ENCODE measurements at places on chromosomes 16 and 17. TPM values are rescaled to one million over a fixed set of nuclear protein-coding genes. Genes with fewer than 3 reads are reported as not detected.

Gene TAX1BP3
- total RNA-seq = 194 TPM

GRCh38 chr17:48930435-48930873 is 14.2 kb downstream of the SNF8 start:
- no peak for DNase-seq

- DNase-seq = no peak
Observed at GRCh38 chr16:89297910-89298545, 80.5 kb downstream of the ZNF778 start.

Gene SDK2
- 11.2 TPM for total RNA-seq

GRCh38 chr17:76531486-76532038 is 5.9 kb downstream of the CYGB start:
- no peak for DNase-seq

DNA sequence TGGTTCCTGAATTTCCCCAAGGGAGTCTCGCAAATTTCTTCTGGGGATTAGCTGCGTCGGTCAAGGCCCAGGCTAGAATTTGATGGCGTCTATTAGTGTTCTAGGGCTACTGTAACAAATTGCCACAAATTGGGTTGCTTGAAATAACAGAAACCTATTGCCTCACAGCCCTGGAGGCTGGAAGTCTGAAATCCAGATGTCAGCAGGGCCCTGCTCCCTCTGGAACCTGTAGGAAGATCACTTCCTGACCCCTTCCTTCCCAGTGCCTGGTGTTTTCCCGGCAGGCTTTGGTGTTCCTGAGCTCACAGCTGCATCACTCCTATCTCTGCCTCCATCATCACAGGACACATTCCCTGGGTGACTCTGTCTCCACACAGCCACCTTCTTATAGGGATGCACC is 24.4 kb downstream of the DHRS7C start:
- no peak for DNase-seq

DNA sequence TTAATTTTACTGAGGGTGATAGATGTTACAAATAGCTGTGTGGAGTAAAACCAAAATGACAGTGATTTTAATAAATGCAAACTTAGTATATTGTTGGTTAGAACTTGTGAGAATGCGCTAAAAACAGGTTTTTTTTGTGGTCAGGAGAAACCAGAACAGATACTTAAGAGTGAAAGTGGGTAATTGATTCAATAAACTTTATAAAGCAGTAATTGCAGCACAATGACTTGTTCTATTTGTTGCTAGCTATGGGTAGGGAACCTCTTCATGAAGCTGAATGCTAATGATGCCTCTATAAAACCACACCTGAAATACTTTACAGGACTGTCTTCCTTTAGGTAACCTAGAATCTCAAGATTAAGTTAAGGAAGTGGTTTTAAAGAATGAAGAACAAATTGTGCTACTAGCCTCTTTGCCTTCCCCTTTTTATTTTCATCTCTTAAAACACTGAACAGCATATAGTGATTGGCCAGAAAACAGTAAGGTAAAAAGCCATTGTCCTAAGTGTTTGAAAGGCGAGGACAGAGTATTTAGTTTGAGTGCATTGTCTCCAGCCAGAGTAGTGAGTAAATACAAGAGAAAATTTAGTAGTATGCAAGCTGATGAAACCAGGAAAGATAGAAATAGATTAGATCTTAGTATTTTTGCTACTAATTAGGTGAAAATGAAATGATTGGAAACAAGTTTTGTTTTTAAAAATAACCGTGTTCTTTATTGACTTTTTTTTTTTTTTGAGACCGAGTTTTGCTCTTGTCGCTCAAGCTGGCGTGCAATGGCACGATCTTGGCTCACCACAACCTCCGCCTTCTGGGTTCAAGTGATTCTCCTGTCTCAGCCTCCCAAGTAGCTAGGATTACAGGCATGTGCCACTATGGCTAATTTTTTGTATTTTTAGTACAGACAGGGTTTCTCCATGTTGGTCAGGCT is 6.0 kb downstream of the GGNBP2 start:
- no peak for DNase-seq

Gene ALDH3A1
- total RNA-seq = not detected

All from astrocyte (in vitro differentiated cells and primary cell).